ENCODE measurements at places on chromosomes 4 and X. TPM values are rescaled to one million over a fixed set of nuclear protein-coding genes. Genes with fewer than 3 reads are reported as not detected.

SLIT2 gene
- total RNA-seq, result not detected

DNA sequence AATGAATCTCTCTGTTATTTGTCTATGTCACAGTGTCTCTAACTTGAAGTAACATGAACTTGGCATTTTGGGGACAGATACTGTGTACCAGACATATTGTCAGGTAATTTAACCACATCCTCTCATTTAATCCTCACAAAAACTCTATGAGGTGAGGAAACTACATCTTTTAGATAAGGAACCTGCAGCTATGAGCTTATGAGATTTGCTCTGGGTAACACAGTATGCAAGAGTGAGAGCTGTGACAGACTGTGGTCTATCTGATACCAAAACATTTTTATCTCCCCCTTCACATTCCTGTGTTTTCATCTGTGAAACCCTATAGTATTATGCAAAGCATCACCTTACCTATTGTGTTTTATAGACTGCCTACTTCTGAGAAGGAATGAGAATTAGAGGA is 58.4 kb upstream of the HS3ST1 start:
- H3K27me3 ChIP-seq, result no peaks in the 10 kb centered on the region
- peak; percentile 22 for DNase-seq
- no peaks in the 10 kb centered on the region for H3K36me3 ChIP-seq

- DNase-seq, result peak; percentile 37
- no peaks in the 10 kb centered on the region for H3K27me3 ChIP-seq
- no peaks in the 10 kb centered on the region for H3K4me1 ChIP-seq
- H3K27ac ChIP-seq, result no peak overlapping the region
Measured at GRCh38 chrX:124263743-124264142, 68.7 kb upstream of the TEX13D start.

GRCh38 chr4:149825336-149825735 is 9.7 kb upstream of the IQCM start:
- H3K27ac ChIP-seq, result no peak overlapping the region
- no peaks in the 10 kb centered on the region for H3K4me1 ChIP-seq

SPIN3 gene
- 22.7 TPM for total RNA-seq

DNA sequence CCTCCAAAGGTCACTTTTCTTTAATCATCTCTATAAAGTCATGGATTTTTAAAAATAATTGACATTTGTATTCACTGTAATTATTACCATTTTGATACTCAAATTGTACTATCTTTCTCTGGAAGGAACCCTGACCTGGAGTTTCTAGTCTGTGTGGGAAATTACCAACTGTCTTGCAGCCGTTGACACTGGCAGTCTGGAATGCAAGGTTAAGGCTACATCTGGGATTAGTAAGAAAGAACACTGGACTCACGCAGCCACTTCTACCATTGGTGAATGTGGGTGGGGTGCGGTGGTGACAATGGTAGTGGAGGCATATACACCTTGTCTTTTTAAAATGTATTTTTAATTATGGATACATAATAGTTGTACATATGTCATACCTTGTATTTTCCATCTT is 40.9 kb downstream of the EGF start:
- H3K36me3 ChIP-seq, result no peaks in the 10 kb centered on the region
- no peaks in the 10 kb centered on the region for H3K27me3 ChIP-seq
- H3K27ac ChIP-seq, result no peak overlapping the region
- no peak overlapping the region for H3K4me3 ChIP-seq

- H3K4me3 ChIP-seq, result no peak overlapping the region
- no peak overlapping the region for H3K27ac ChIP-seq
- H3K27me3 ChIP-seq, result no peaks in the 10 kb centered on the region
- no peak for DNase-seq
- no peaks in the 10 kb centered on the region for H3K36me3 ChIP-seq
Measured at GRCh38 chrX:103101299-103102042, 8.5 kb upstream of the NXF3 start.

DNA sequence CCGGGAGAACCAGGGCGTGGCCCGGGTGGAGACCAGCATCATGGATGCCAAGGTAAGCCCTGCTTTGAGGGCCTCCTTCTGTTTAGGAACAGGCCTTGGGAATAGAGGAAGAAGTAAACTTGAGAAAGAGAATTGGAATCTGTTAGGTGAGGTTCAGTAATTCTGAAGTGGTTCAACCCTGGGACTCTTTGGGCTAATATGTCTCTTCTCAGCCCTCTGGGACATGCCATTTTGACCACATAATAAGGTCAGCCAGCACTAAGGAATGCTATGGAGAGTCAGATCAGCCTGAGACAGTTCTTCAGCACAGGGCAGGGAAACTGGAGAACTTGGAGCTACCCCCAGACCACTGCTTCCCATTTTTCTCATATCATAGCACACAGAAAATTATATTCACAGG is 63.3 kb upstream of the PRPS1 start:
- DNase-seq, result no peak
- no peak overlapping the region for H3K27ac ChIP-seq
- no peaks in the 10 kb centered on the region for H3K27me3 ChIP-seq

GRCh38 chrX:124117325-124117724 is 155.8 kb downstream of the STAG2 start:
- H3K4me3 ChIP-seq, result no peak overlapping the region
- no peaks in the 10 kb centered on the region for H3K4me1 ChIP-seq
- DNase-seq, result no peak
- H3K36me3 ChIP-seq, result no peaks in the 10 kb centered on the region
- H3K27ac ChIP-seq, result no peak overlapping the region
- H3K27me3 ChIP-seq, result no peaks in the 10 kb centered on the region

GRCh38 chr4:154872198-154872597 is 91.1 kb downstream of the RBM46 start:
- DNase-seq, result no peak
- H3K27me3 ChIP-seq, result no peaks in the 10 kb centered on the region
- no peak overlapping the region for H3K4me3 ChIP-seq
- no peaks in the 10 kb centered on the region for H3K36me3 ChIP-seq
- H3K27ac ChIP-seq, result no peak overlapping the region
- no peaks in the 10 kb centered on the region for H3K4me1 ChIP-seq

DNA sequence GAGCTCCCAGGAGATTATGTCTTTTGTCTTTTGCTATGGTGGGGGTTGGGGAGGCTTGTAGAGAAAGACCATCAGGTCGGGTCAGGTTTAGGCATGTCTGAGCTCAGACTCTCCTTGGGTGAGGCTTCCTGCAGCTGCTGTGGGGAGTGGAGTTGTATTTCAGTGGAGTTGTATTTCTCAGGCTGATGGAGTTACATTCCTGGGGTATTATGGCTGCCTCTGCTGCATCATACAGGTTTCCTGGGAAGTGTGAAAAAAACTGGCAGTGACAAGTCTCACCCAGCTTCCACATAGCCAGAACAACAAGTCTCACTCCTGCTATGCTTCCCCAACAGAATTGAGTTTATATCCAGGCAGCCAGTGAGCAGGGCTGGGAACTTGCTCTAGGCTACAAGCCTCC is 119.3 kb downstream of the VSIG4 start:
- no peak overlapping the region for H3K27ac ChIP-seq
- DNase-seq, result no peak
- no peaks in the 10 kb centered on the region for H3K27me3 ChIP-seq
